ENCODE measurements at places on chromosomes 13 and 19.

- DNase-seq = peak; percentile 35
Observed at GRCh38 chr13:98571955-98572662, 4.8 kb downstream of the STK24 start.

DNA sequence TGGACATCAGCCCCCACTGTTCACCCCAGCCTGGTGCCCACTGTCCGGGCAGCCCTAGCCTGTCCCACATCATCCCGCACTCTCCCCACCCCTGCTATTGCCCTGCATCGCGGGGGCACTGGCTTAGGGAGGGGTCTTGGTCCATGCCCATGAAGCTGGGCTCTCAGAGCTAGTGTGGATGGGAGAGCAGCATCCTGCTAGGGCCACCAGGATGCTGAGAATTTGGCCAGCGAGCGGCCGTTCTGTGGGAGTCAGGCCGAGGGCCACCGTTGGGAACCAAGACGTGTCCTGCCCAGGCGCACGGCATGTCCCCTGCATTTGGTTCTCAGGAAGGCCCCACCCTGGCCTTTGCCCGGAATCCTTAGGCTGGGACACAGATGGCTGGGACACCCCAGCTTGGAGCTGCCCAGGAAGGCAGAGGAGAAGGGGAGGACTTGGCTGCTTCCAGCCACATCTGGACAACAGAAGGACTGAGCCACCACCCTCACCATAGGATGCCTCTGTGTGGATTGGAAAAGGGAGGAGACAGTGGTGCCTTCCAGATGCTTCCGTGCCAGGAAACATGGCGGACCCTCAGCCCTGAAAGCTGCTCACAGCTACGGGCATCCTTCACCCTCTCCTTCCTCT is 14.6 kb downstream of the ADGRE5 start:
- no peak for DNase-seq

- DNase-seq = no peak
Observed at GRCh38 chr19:29620931-29621351, 14.9 kb downstream of the POP4 start.

DNA sequence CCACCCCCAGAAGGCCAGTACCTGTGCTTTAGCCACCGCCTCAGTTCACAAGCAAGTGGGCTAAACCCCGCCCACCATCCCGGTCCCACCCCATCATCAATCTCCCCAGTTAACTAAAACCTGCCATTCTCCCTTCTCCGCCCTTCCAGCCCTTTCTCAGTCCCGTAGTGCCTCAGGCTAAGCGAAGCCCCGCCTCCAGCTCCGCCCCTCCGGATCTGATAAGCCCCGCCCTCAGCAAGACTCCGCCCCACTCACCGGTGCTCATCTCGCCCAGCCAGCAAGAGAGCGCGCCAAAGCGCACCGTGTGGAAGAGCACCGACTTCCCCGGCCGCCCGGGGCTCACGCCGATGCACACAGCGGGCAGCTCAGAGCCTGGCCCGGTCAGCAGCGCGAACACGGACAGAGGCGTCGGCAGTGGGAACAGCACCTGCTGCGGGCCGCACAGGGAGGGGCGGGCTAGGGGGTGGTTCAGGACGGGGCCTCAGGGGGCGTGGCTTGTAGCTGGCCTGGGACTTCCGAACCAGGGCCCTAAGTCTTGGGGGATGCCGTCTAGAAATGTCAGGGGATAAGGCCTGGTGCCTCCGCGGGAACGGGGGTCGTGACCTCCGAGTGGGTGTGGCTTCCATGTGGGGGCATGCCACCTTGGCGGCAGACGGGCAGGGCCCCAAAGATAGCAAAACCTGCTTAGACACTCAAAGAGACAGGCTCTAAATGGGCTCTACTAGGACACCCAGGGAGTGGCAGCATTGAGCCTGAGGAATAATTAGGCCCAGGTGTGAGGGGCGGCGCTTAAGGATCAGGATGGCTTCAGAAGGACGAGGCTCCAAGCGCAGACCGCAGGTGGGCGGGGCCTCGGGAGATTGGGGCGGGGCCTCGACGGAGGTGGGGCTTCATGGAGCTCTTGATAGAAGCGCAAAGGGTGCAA is 21.4 kb downstream of the MAP4K1 start:
- no peak for DNase-seq

GRCh38 chr13:63184693-63185092 is 1769.0 kb upstream of the PCDH20 start:
- no peak for DNase-seq

DNA sequence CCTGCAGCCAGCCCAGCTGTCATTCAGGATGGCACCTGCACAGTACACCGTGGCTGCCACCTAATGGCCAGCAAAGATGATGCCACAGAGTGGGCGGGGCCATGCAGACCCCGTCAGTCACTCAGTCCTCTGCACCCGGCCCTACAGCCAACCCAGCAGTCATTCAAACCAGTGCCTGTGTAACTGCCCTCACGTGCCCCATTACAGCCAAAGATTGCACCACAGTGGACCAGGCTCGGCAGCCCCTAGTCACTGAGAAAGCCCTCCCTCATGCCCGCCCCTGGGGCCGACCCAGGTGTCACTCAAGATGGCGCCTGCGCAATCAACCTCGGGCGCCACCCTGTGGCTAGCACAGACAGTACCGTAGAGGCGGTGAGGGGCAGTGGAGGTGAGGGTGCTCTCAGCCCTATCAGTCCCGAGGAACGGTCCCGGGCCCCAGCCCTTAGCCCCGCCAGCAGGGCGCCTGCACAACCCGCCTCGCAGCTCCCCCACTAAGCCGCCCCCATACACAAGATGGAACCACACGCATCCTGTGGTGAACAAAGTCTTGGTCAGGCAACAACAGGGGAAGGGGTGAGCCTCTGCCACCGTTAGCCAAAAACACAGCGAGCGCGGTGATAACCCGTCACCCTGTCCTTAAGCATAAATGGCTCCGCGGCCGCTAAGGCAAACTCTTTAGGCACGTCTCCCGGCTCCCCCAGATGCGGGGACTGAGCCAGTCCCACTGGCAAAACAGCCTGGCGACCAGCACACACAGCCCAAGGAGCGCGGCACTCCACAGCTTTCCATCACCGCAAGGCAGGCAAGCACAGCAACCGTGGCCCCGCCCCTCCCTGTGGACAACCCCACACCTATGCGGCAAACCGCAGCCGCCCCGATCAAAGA is 2.3 kb downstream of the PEG3 start:
- peak; percentile 21 for DNase-seq

- no peak for DNase-seq
Observed at GRCh38 chr13:96671073-96671472, 323.2 kb downstream of the OXGR1 start.

GRCh38 chr13:113941571-113942191 is 32.2 kb downstream of the C13orf46 start:
- DNase-seq = no peak
